ENCODE measurements at places on chromosomes 16 and 17.

GRCh38 chr16:57571098-57571497, 28.7 kb downstream of the ADGRG5 start:
- no peak for DNase-seq

DNA sequence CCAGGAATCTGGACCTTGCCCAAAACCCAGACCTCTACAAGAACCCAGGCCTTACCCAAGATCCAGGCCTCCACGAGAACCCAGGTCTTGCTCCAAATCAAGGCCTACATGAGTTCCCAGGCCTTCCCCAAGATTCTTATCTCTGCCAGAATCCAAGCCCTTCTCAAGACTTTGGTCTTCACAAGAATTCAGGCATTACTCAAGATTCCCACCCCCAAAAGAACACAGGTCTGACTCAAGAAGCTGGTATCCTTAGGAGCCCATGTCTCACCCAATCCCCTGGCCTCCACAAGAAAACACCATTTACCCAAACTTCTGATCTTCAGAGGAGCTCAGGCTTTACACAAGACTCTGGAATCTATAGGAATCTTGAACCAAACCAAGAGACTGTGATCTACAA, 2.6 kb downstream of the SPEM3 start:
- no peak for DNase-seq

DNA sequence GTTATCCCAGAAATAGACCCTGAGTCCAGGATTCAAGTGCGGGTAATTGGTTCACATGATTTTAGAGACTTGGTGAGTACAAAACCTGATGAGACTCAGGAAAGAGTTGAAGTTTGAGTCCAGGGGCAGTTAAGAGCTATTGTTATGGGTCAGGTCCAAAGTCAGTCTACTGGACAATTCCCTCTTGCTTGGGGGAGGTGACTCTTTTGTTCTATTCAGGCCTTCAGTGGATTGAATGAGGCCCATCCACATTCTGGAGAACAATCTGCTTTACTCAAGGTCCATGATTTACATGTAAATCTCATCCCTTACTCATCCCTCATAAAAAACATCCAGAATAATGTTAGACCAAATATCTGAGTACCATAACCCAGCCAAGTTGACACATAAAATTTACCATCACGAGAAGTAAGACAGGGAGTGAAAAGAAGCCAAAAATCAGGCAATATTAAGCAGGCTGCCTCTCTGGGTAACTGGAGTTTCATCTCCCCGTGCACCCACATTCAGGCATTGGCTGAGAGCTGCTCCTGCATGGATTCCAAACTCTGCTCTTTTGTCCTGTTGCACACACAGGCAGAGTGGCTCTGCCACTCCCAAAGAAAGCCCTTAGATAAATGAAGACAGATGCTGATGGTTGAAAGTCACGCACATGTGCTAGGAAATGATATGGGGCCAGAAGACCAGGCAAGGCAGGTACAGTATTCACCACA, 156.0 kb upstream of the SALL1 start:
- no peak for DNase-seq

- DNase-seq, result no peak
Observed at GRCh38 chr16:15772579-15773293, 84.1 kb downstream of the MYH11 start.

GRCh38 chr16:46746821-46747776, 1.0 kb downstream of the MYLK3 start:
- DNase-seq, result no peak

DNA sequence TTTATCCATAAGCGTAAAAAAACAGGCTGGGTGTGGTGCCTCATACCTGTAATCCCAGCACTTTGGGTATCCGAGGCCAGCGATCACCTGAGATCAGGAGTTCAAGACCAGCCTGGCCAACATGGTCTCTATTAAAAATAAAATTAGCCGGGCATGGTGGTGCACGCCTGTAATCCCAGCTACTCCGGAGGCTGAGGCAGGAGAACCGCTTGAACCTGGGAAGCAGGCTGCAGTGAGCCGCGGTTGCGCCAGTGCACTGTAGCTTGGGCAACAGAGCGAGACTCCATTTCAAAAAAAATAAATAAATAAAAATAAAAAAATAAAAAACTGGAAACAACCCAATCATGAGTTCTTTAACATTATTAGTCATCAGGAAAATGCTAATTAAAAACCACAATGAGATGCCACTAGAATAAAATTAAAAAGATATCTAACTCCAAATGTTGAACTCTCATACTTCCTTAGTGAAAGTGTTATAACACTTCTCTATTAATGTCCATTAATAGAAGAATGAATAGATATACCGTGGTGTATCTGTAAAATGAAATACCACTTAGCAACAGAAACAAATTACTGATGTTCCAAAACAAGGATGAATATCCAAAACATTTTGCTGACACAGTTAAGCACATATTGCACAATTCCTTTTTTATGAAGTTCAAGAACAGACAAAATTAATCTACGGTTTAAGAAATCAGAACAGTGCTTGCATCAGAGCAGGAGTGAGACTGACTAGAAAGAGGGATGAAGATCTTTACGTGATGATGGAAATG, 13.1 kb downstream of the MPHOSPH6 start:
- DNase-seq, result no peak

DNA sequence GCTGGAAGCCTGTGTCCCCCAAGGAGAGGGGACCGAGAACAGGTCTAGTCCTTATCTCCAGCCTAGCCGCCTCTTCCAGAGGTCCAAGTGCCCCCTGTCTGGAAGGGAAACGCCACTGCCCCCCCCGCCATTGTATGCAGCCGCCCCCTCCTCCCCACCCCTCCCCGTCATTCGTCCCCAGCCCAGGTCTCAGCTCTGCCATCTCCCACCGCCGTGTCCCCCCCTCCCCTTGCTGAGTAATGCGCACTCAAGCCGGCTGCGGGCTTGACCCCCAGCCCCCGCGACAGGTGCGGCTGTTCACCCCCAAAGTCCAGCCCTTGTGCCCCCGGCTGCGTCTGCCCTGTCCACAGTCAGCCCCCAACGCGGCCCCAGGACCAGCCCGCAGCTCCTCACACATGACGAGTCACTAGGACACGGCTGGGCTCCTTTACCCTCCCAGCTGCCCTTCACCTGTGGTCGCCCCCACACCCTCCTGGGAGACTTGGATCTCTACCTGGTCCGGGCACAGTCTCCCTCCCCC, 622 bp downstream of the GPRC5B start:
- no peak for DNase-seq

DNA sequence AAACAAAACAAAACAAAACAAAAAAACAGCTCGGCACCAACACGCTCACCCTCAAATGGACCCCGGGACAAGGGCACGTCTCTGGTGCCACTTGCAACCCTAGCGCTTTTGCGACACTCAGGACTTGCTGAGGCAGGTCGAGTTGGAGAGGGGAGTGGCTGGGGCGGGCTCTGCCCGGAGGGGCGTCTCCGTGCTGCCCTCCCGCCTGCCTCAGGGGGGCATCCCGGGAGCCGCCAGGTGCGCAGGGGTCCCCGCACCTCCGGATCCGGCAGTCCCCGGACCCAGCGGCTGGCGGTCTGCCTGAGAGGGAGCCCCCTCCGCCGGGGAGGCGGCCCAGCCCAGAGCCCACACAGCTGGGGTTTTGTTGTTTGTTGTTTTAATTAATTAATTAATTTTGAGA, at the start of gene SLC52A1:
Gene SLC52A1 (minus strand): TSS at position 112 of the 400 bp plus-strand sequence. CDS start 820 bp downstream, outside the sequence.
- no peak for DNase-seq

DNA sequence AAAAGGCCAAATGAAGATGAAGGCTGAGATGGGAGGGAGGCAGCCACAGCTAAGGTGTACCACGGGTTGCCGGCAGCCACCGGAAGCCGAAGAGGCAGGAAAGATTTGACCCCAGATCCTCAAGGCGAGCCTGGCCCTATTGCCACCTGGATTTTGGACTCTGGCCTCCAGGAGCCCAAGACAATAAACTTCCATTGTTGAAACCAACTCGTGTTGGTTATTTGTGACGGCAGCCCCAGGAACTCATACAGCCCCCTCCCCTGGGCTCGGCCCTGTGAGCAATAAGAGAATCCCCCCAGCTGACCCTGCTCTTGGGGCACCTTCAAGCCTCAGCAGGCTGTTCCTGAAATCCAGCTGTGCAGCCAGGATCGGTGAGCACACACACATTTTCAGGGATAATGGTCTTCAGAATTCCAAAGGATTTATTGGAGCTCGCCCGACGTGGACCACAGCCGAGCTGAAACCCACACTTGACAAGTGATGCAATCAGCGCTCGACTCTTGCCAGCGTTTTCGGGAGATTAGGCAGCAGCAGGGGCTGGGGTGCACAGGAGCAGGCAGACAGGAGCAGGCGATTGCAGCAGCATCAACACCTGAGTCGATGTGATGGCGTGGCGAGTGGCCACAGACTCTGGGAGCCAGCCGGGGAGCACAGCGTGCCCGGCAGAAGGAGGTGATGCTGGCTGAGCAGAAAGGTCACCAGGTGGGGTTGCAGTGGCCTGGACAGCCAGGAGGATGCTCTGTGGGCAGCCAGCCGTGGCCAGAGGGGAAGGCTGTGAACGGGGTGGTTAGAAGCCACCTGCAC, 22.4 kb upstream of the CBX4 start:
- DNase-seq, result no peak

DNA sequence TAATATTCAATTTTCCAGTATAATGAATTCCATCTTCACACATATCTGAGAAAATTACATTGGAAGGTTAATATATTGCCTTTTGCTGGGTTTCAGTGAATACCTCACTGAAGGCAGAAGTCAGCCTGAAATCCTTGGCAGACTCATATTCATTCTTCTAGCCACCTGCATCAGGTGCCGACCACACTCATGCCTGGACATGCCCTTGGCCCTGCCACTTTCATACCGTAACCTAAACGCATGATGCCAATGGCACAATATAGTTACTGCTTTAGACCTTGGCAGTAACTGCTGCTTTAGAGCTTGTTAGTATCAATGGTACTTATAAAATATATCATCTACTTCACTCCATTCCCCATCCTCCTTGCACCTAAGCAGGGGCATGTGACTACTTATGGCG, 817.6 kb upstream of the CDH8 start:
- DNase-seq, result no peak

- peak; percentile 21 for DNase-seq
Observed at GRCh38 chr17:63550817-63551639, 751 bp downstream of the DCAF7 start.

- DNase-seq, result no peak
Observed at GRCh38 chr16:79587296-79587695, 13.2 kb downstream of the MAF start.

DNA sequence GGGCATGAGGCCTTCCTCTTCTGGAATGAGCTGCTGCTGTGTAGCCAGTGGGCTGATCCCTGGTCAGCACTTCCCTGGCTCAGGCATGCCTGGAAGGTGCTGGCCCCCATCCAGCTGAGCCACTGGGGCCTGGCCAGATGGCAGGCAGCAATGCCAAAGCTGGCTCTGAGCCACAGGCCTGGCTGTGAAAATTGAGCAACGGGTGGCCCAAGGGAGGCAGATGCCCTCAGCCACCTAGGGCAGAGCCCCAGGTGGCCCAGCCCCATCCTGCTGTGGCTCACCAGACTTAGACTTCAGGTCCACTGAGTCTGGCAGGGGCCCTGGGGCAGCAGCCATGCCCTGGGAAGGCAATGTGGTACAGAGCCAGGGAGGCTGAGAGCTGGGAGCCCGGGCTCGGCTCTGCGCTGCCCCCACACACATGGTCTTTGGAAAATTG, 8.5 kb upstream of the CRHR1 start:
- DNase-seq, result no peak
